Stimulated activated naive CD4-positive, alpha-beta T cell treated with Interleukin-2 at 50 U/mL for 16 hours (primary cell): ENCODE measurements at places on chromosomes 2 and 18.

- DNase-seq, result no peak
Measured at GRCh38 chr2:65220432-65221131, 7.0 kb upstream of the ACTR2 start.

GRCh38 chr2:134197445-134197844 lies 56.4 kb upstream of the MGAT5 start:
- DNase-seq, result no peak

DNA sequence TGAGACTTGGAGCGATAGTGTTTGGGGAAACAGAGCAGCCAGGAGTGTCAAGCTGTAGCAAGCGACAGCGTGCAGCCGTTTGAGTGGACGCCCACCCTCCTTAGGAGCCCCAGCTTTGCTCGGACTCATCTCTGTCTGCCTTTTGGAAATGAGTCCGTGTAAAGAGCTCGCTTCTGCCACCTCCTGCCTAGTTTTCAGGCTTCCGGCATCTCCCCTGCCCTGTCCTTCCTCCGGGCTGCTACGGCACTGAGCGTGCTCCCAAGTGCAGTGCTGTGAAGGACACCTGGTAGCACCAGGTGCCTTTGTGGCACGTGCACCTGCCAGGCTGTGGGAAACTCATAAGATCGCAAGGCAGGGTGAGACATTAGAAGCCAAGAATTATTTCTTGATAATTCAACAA lies 117.1 kb downstream of the RNF144A start:
- DNase-seq, result no peak

- no peak for DNase-seq
Measured at GRCh38 chr2:24597181-24597870, 106.3 kb downstream of the NCOA1 start.

DNA sequence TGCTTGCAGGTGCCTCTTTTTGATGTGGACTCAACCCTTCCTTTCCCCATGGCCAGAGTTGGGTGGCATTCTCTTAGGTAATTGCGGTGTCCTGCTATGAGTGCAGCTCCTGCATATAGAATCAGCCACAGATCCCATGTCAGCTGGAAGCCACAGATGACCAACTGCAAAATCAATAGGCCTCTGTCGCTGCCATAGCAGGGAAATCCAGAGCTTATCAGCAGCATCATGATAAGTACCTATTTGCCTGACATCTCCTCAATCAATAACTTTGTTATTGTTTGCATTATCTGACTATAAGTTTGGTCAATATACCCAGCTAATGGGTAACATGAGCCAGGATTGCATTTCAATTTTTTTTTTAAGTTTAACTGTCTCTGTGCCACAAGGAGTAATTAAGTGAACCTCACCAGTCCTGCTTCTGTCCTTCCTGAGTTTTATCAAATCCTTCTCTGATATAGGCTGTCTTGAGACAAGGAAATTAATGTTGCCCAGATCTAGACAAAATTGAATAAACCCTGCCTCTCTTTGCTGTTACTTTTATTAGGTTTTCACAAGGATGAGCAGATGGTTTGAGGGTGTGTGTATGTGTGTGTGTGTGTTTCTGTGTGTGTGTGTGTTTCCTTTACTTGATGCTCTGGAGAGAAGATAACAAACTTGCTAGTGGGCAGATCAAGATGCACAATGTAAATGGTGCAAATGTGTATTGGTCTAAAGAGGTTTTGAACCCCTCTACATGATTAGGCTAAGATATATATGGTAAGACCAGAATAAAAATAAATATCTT lies 59.6 kb upstream of the CREB1 start:
- DNase-seq, result no peak

DNA sequence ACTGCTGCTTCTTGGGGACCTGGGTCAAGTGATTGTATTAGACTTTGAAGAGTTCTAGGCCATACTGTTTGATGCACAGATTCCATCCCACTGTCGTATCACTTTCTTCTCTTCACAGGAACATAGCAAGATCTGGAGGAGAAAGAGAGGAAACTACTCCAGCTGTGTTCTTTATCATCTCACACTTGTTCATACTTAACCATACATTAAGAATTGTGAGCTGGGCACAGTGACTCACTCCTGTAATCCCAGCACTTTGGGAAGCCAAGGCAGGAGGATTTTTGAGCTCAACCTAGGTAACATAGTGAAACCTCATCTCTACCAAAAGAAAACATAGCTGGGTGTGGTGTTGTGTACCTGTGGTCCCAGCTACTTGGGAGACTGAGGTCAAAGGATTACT lies 111.7 kb downstream of the PARD3B start:
- no peak for DNase-seq

DNA sequence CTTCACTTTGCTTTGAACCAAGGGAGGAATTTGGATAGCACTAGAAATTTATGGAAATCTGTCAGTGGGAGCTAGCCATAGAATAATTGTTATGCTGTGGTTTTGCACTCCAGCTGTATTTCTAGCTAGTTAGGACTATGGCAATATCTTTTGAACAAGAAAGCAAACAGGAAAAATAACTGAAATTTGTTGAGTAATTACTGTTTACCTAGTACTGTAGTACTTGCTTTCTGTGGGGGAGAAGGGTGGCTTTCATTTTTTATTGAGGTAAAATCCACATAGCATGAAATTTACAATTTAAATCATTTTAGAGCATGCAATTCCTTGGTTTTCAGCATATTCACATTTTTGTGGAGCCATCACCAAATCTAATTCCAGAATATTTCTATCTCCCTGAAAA lies 28.4 kb downstream of the MBD5 start:
- DNase-seq, result no peak

DNA sequence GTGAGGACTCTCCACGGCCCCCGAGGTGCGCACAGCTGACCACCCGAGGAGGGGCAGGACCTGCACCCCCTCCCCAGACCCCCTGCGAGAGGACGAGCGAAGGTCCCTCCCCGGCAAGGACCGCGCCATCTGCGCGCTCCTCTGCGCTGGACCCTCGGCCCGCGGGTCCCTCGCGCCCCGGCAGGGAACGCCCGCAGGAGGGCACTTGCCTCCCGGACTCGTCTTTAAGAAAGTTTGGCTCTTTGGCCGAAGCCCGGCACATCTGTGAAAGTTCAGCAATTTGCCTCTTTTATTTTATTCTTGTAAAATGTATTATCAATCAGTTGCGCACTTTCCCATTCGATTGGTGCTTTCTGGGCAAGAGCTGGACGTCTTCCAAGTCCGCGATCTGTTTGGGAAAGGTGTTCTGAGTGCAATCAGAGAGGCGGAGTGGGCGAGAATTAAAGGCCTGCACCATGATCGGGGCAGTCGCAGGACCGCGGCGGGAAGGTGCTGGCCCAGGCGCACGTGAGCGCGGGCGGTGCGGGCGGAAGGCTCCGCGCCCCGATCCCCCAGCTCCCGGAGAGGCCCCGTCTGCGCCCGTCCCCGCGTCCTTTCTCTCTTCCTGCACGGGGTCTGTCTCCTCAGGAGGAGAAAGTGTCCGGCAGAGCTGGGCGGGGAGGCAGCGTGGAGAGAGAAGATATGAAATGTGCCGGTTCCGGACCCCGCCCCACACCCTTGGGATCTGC lies 1.6 kb upstream of the ALKAL2 start:
- no peak for DNase-seq

- no peak for DNase-seq
Measured at GRCh38 chr2:99545604-99546003, 55.8 kb upstream of the REV1 start.

- DNase-seq, result no peak
Measured at GRCh38 chr2:60742419-60742818, 13.6 kb upstream of the PAPOLG start.

- no peak for DNase-seq
Measured at GRCh38 chr2:118979152-118979861, 37.3 kb downstream of the MARCO start.

GRCh38 chr2:235066490-235066889 lies 114.7 kb downstream of the SH3BP4 start:
- no peak for DNase-seq

DNA sequence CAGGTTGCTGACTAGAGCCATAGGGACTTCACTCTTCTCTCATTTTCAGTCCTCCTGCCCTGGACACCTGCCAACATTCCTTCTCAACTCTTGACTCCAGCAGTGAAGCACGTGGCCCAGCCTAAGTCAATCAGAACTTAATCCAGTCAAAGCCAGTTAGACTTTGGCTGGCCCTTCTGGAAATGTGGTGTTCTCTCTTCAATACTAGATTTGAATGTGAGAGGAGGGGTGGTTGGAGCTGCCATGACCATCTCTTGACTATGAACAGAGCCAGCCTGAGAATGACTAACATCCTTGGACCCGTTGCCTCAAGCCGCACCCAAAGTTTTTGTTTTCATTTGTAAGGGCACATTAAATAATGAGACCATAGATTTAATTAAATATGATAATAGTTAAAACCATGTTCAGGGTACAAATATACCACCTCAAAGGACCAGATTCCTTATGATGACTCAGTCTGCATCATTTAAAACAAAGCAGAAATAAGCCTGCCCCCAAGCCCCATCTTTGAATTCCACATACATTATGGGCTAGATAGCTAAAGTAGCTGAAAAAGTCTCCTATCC lies 49.7 kb upstream of the RASGRP3 start:
- no peak for DNase-seq

DNA sequence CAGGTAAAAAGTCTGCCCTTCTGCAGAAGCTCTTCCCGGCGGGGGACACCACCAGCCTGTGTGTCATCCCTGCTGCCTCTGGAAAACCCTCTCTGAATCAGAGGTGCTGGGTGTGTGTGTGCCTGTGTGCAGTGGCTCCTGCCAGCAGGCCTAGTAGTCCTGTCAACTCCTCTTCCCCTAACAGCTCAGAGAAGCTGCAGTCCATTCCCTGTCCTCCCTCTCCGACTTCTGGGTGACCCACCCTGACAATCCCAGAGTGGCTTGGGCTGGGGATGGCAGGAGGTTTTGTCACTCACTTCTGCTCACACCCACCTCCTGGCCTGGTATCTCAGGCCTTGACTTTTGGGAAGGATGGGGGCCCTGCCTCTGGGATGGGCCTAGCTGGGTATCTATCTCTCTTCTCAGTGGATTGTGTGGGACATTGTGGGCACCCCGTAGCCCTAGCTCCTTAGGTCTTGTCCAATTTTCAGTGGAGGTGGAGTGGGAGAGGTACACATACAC lies 2.3 kb downstream of the WNT10A start:
- no peak for DNase-seq

DNA sequence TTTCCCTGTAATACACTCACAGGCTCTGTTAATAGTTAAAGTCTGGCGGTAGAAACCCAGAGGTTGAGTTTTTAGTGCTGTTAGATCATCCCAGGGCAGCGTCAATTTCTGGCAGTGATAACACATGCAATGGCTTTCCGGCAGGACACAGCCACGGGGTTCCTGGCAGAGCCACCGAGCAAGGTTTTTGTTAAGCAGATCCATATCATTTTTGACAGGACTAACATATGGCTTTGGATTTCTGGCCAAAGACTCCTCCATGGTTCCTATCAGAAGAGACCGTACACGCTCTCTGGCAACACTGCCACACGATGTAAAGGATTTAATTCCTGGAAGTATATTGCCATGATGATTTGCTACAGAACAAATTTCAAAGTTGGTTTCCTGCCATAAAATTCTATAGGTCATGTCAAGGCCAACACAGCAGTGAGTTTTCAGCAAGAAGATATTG lies 854.3 kb downstream of the LRRTM4 start:
- DNase-seq, result no peak

DNA sequence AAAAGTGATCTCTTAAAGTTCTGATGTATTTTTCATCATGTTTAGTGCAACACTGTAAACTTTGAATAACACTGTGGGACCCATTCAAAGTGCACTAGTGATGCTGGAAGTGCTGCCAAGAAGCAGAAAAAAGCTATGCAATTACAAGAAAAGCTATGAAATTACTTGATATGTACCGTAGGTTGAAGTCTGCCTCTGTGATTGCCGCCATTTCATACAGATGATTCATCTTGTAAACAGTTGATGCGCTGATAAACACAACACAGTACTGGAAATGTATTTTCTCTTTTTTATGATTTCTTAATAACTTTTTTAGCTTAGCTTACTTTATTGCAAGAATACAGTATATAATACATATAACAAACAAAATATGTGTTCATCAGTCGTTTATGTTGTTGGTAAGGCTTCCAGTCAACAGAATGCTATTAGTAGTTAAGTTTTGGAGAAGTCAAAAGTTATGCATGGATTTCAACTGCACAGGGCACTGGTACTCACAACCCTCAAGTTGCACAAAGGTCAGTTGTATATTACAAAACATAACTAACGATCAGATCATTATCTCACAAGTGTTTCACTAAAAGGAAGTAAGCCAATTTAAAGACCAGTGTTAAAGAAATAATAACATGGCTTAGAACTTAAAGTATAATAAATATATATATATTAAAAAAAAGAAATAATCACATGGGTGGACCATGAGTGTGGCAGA lies 82.0 kb downstream of the SGPP2 start:
- no peak for DNase-seq

GRCh38 chr18:623761-624620 lies 27.2 kb downstream of the CLUL1 start:
- DNase-seq, result peak; percentile 42

DNA sequence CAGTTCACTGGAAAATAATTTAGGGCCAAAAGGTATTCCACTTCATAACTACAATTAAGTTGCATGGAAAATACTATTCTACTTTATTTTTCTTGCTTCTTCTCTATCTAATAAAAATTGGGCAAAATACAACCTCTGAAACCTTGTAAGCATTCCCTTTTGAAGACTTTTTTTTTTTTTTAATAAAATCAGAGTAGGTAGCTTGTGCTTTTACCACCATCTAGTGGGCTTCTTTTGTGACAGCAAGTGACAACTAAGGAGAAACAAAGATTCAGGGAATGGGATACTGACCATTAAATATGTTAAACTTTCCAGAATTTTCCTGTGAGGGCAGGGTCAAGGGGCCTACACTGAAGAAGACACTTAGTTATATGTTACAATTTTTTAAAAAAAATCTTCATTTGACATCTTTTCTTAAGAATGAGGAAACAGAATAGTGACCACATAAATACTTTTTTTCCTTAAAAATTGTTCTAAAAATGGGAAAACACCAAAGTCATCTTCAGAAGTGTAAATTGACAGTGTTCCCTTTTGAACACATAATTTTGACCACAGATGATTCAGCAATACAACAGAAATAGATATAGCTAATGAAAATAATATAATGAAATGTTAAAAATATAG lies 1183.2 kb upstream of the ACVR2A start:
- DNase-seq, result no peak

DNA sequence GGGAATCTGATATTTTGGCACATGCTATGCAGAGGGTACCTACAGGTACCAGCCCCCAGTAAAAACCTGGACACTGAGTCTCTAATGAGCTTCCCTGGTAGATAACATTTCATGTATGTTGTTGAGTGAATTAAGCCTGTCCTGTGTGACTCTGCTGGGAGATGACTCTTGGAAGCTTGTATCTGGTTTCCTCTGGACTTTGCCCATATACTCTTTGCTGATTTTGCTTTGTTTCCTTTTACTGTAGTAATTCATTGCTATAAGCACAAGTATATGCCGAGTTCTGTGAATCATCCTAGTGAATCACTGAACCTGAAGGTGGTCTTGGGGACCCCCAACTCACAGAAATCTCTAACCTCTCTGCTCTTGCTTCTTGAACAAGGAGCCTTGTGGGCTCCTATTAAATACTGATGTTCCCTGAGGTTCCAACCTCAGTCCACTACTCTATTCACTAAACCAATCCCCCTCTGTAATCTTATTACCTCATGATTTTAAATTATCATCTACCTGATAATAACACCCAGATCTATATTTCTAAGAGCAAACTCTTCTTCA lies 94.3 kb upstream of the WDSUB1 start:
- DNase-seq, result no peak
